Occipital lobe (tissue), 3 donors: ENCODE measurements at places on chromosomes 5 and 9.

DNA sequence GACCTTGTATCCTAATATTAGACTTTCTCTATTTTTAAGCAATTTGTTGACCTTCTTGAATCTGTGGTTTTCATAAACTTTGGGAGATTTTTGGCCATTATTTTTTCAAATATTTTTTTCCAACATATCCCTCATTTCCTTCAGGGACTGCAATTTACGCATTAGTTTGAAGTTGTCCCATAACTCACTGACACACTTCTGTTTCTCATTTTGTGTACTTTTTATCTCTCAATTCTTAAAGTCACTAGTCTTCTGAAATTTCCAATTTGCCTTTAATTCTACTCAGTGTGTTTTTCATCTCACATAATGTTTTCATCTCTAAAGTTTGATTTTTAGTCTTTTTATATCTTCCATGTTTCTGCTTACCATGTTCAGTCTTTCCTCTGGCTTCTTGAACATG lies 356.8 kb downstream of the RAB3C start:
- DNase-seq: no peak

DNA sequence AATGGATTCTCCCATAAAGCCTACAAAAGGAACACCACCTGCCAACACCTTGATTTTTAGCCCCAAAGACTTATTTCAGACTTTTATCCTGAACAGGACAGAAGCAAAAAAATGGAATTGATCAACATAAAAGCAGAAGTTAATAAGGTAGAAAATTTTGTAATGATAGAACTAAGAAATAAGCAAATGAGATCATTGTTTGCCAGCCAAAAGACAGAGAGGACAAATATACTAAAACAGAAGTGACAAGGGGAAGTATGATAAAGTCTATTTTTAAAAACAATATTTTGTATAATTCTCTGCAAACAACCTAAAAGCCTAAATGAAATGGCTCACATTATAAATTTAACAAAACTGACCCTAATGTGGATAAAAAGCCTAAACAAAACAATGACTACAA lies 110.5 kb upstream of the PRSS3 start:
- DNase-seq: no peak

- DNase-seq: no peak
Observed at GRCh38 chr5:146112476-146112875, 7.1 kb upstream of the PLAC8L1 start.

DNA sequence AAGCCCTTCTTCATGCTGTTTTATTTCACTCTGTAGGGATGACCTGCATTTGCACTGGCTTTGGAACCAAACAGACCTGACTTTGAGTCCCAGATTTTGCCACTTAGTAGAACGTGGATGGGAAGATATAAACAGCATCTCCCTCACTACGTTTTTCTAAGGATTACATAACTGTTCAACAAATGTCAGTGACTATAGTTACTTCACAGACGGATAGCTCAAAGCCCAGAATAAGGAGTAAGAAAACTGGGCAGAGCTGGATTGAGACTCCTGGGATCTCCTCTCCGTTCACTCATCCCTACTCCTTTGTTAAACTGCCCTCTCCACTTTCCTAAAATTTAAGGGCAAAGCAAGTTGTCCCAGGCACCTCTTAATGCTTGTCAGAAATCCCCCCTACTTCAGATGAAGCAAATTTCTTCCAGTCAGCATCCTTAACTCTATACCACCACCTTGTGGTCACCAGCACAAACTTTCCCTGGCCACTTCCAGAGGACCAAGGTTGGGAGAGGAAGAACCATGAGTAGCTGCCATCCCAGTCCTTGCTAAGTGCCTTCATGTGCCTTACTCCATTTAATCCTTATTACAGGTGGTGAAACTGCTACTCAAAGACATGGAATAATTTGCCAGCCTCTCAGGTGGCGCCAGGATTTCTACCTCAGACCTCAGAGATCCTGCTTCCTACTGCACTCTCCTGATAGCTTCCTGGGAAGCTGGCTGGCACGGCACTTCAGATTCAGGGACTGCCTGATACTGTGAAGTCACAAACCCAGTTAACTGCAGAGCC lies 38.4 kb downstream of the EGR1 start:
- DNase-seq: peak; percentile 64

DNA sequence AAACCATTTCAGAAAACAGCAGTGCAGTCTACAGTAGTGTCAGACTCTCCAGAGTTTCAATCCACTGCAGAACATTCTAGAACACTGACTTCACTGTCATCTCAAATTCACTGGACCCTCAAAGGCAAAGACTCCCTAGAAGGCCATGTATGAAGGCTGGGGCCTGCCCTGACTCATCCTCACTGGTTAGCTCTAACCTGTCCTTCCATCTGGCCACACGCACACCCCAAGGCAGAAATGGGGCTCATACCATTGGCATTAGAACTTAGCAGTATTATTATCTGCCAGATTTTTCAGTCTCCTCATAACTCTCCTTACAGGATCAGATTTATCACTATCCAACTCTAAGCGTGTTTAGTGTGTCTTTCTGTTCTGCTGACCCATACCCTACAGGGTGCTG lies 20.4 kb downstream of the S1PR3 start:
- no peak for DNase-seq

- no peak for DNase-seq
Observed at GRCh38 chr5:21661184-21661583, 1192.0 kb downstream of the CDH12 start.

DNA sequence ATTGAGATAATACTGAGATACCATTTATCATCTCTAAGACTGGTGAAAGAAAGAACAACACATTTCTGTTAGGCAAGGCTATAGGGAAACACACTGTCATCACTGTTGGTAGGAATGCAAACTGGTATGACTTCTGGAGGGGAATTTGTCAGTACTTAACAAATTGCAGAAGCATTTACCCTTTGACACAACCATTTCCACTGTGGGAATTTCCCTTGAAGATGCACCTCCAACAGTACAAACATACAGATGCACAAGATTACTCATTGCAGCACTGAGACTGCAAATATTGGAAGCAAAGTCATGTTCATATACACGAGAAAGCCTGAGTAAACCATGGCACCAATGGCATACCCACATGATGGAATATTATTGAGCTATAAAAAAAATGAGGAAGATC lies 17.6 kb downstream of the GM2A start:
- no peak for DNase-seq

GRCh38 chr5:65341835-65342234 lies 139.9 kb downstream of the ADAMTS6 start:
- no peak for DNase-seq

DNA sequence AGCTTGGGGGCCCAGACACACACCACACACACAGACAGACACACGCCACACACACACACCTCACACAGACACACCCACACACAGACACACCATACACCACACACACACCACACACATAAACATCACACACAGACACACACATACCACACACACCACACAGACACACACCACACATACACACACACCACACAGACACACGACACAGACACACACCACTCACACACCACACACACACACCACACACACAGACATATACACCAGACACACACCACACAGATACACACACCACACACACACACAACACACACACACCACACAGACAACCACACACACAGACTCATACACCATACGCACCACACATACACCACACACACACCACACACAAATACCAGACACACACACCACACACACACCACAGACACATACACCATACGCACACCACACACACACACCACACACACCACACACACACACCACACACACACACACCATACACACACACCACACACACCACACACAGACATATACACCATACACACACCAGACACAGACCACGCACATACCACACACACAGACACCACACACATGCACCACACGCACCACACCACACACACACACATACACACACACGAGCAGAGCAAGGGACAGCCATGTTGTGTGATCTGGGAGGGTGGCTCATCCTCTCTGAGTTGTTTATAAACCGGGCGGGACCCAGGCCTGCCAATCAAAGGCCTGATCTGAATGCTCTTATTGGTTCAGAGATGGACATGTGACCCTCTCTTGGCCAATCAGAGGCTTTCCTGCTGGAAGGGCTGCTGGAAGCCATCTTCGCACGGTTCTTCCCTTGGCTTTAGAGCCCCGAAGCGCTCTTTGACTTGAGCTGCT lies 148.3 kb downstream of the GAPVD1 start:
- DNase-seq: no peak

DNA sequence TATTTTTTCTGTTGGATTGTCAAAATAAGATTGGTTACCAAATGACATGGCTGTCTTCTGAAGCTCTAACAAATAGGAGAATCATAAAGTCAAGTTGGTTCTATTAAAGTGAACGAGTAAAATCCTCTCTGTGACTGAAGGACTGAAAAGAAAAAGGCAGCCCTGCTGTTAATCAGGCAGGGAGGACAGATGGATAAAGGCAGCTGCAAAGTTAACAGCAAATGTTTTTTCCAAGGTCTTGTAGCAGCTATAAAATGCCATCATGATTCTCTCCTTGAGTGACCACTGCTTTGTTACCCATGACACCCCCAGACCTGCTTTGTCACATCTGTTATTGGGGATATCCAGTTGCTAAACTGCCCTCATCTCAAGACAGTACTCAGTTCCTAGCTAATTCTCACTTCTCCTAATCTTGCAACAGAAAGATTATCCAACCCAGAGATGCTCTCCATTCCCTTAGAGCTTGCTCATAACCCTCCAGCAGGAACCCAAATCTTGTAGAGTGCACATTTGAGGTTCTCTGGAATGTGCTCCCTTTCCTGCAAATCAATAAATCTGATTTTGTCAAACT lies 89.7 kb upstream of the PARP8 start:
- DNase-seq: no peak

DNA sequence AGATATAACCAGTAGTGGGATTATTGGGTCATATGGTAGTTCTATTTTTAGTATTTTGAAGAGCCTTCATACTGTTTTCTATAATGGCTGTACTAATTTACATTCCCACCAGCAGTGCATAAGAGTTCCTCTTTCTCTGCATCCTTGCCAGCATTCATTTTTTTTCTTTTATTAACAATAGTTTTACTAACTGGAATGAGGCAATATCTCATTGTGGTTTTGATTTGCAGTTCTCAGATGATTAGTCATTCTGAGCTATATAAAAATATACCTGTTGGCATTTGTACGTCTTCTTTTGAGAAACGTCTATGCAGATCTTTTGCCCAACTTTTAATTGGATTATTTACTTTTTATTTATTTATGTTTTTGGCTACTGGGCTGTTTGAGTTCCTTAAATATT lies 1579.3 kb upstream of the CDH6 start:
- no peak for DNase-seq

- DNase-seq: no peak
Observed at GRCh38 chr9:137354153-137354844, 52.2 kb upstream of the NRARP start.

DNA sequence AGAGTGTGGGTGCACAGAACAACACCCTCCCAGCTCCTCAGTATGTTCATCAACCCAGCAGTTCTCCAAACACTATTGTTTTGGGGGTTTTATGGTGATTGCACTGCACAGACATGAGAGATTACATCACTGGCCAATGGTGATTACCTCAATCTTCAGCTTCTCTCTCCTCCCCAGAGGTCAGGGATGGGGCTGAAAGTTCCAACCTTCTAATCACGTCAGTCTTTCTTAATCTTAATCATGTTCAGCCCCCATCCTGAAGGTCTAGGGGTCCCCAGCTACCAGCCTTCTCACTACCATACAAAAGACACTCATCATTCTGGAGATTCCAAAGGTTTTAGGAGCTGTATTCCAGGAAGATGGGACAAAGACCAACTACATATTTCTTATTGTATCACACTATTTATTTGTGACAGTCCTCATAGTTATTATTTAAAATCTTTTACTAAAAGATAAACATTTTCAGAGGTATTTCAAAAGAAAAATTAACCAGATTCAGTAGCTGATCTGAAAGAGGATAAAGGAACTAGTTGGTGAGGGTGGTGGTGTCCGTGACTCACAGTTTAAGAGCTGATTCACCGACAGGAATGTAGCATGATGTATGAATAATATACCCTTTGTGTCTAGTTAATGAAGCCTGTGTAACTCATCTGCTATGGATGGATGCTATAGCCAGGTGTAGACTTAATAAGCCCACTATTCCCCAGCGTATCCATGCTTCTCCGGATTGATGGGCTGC lies 35.6 kb downstream of the RASEF start:
- DNase-seq: no peak

- DNase-seq: no peak
Observed at GRCh38 chr5:10875201-10875768, 114.3 kb upstream of the DAP start.

DNA sequence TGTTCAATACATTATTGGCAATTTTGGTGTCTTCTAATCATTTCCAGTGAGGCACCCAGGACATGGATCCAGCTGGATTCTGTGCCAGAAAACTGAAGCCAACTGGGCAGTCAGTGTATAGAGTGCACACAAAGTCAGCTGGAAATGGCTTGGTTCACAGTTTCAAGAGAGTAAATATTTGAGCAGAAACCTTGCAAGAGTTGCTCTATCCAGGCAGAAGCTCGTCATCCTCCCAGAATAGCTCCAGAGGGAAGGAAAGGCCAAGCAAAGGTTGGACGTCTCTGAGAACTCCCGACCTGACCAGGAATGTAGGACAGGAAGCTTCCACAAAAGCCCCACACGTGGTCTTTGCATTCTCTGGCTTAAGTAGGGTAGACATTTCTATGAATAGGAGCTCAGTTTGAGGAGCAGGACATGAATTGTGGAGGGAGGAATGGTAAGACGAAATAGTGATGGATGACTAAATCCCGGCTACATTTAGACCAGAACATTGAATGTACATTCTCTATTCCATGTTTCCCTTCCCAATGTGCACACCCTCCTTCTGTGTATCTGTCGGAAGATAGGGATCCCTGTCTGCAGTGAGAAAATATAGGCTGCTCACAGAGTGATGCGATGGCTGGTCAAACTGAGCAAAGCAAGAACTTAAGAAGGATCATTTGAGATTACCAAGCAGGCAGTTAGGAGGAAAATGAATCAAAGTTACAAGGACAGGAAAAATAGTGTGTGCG lies 72.7 kb upstream of the FCN2 start:
- no peak for DNase-seq

DNA sequence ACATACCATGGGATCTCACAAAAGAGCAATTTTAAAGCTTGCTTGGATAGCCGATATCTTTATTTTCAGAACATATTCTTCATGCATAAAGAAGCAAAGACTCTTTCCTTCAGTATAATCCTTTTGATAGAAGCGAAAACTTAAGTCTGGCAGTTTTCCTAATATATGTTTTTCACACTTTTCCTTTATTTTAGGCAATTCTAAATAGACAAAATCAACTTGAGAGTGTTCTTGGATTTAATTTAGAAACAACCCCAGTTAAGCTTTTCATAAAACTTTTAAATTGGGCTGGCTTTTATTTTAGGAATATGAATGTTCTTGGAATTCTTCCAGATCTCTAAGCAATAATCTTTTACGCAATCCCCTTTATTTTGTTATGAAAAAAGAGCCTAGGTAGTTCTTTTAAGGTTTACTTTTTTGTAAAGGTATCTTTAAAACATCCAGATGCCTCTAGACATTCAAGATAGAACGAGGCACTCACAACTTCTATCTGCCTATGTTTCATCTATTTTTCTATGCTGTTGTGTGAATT lies 51.5 kb upstream of the HSPB3 start:
- no peak for DNase-seq

- no peak for DNase-seq
Observed at GRCh38 chr5:149456597-149457392, 77.7 kb upstream of the IL17B start.
